D721Med (cell line): ENCODE measurements at places on chromosomes 2 and 18.

DNA sequence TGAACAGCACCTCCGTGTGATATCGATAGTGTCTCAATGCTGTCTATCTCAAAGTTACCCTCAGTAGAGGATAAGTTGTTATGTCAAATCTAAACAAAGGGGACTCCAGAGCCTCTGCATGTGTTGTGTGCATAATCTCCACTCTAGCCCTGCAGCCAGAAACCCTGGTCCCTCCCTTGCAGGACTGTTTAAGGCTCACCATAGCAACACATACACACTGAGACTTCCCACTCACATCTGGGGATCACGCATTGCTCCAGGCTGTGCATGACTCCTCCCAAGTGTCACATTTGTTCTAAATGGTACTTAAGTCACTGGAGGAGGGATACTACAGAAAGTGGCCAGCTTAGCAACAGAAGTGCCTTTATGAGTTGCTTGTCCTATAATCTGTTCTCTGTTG, 258.6 kb upstream of the CRIM1 start:
- no peak for DNase-seq

- DNase-seq, result no peak
Measured at GRCh38 chr18:24913507-24914170, 438.3 kb downstream of the ZNF521 start.

DNA sequence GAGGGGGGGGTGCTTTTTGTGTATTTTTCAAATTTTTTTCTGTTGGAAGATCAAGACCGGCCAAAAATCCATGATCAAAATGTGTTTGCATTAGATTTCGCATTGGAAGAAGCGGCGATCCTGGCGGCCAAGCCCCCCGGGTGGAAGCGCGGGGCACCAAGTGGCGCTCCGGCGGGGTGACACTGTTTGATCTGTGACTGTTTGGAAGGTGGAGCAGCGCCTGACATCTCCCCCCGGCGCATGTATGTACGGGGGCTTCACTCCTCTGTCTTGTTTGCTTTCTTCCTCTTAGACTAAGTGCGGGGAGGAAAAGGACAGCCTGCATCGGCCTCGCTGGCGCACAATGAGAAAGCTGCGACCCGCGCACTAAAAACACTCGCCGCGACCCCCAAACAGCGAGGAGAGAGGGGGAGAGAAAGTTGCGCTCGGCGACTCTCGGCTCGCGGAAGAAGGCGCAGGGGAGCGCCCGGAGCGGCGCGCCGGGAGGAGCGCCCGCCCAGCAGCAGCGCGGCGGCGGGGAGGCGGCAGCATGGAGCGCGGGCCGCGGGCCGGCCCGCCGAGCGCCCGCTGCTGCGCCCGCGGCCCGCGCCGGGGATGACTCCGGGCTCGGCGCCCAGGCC, 515 bp downstream of the TSHZ1 start:
- DNase-seq, result no peak

GRCh38 chr2:20707601-20708000, 40.7 kb downstream of the GDF7 start:
- no peak for DNase-seq

DNA sequence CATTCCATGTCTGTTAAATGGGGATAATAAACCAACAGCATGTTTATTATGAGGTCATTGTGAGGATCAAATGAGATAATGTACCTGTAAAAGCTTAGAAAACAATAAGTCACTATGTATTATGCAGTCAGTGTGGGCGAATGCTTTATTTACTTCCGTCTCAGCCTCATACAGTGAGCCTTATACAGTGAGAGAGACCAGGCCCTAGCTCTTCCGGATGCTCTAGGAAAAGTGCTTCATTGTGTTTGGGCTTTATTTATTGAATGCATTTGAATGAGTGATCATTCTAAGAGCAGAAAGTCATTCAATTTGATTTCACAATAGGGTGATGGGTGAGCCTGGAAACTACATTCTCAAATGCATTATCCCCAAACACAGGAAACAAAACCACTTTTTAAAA, 603.9 kb upstream of the FANCL start:
- DNase-seq, result no peak

- no peak for DNase-seq
Measured at GRCh38 chr18:75323821-75324585, 103.5 kb downstream of the SMIM21 start.

DNA sequence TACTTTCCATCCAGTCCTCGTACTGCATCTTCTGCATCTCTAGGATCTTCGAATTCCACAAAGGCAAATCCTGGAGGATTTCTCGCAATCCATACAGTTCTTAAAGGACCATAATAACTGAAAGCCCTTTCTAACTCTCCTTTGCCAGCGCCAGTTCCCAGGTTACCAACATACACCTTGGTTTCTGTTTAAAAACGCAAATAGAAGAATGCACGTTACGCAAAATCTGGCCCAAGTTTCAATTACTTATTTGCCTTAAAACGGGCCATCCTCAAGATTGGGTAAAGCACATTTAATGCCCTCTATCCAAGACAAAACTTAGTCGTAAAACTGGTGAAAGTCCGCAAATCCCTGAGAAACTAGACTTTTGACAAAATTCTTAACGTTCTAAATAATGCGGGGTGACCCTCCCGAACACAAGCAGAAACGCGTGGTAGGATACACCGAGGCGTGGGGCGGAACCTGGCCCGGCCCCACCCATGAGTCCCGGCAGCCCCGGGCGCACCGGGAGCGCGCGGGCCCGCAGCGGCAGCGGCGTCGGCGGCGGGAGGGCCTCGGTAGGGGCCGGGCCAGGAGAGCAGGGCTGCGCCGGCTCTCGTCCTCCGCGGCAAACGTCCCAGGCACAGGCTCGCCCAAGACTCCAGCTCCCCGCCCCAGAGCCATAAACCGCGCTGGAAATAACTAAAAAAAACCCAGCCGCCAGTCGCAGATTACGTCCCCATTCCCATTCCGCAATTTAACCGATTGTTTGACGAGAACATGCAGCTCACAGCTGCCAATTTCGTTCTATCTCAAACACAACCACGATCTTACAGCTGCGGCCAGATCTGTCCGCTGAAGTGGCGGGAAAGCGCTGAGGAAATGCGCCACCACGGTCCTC, 910 bp downstream of the SRSF7 start:
- DNase-seq, result no peak

DNA sequence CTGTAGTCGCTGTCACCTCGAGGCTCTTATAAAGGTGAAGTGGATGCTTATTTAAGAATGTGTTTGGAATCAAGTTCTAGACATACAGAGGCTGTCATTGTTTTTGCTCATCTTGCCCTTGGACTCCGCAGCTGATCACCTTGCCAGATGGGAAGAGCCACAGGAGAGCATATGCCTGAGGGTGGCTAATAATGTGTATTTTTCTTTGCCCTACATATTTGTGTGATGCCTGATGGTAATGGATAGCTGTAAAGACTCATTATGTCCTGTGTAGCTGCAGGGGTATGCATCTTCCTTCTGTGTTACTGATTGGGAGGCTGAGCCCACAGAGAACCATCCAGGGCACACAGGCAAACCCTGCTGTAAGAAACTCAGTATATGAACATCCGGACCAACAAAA, 61.7 kb downstream of the PRKCE start:
- no peak for DNase-seq

DNA sequence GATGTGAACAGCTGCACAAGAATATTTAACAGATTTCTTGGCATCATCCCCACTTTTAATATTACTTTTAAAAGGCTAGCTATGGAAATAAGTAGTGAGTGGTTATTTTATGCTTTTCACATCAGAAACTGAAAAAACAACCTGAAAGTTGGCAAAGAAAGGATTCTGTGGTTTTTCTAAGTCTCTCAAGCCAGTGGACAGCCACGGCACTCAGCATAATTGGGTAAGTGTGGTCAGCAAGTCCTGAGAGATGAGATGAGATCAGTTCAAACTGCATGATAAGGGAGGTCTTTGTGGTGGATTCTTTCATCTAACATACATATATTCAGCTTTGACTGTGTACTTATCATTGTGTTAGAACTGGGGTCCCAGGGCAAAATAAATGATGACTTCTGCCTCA, 105.2 kb downstream of the LYPD6B start:
- DNase-seq, result no peak

- no peak for DNase-seq
Measured at GRCh38 chr2:77155511-77155910, 366.7 kb downstream of the LRRTM4 start.

GRCh38 chr18:78595924-78596573, 383.6 kb upstream of the SALL3 start:
- DNase-seq, result no peak

DNA sequence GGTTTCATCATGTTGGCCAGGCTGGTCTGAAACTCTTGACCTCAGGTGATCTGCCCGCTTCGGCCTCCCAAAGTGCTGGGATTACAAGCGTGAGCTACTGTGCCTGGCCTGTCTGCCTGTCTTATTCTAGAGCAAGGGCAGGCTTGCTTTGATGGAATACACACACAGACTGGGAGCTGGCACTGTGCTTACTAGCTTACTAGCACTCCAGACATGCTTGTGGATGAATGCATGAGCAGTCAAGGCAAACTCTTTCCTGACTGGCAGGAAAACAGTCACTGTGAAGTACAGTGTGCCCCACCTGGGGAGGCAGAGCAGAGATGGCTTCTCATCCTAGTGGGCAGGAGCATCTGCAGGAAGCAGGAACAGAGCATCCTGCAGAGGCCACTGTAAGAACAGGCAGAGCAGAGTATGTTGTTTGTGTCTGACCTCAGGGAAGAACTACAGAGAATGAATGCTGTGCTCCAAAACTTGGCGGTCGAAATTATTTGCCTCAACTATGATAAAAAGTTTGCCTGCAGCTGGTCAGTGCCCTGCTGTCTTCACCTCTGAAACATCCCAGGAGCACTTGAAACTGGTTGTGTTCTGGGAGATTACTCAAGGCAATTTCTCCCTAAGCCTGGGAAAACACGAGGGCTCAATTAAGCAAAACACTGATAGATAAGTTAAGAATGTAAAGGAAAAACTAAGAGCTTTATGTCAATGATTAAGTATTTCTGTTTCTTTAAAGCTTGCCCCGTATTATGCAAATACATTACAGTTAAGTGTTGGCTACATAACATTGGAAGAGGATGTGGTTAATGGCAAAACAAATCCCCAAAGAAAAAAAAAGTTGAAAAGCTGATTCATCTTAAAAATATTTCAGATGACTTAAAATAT, 102.4 kb downstream of the VAPA start:
- DNase-seq, result no peak

DNA sequence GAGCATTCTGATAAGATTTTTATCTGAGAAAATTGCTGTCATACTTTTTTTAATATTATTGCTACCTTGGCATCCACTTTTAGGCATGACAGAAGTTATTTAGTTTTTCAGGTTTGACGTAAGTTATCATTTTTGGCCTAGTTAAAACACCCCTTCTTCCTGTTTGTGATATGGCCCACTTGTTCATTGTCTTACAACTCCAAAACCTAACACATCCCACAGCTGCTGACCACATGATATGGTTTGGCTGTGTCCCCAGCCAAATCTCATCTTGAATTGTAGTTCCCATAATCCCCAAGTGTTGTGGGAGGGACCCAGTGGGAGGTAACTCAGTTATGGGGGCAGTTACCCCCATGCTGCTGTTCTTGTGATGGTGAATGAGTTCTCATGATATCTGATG, 388.1 kb downstream of the SLC4A3 start:
- no peak for DNase-seq

DNA sequence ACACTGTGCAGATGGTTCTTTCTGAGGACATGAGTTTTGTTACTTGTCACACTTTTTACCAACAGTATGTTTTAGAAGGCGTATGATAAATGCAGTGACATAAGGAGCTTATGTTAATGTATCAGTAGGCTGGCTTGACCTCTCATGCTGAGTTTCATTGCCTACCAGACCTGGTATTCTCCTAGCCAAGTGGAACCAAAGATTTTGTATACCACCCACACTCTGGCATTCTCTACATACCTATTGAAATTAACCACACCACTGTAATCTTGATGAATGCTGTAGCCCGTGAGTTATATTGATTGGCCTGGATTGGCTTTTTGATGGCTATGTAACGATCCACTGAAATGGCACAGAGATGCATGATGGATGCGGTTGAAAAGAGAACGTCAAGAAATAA, 11.4 kb downstream of the HTR2B start:
- no peak for DNase-seq

DNA sequence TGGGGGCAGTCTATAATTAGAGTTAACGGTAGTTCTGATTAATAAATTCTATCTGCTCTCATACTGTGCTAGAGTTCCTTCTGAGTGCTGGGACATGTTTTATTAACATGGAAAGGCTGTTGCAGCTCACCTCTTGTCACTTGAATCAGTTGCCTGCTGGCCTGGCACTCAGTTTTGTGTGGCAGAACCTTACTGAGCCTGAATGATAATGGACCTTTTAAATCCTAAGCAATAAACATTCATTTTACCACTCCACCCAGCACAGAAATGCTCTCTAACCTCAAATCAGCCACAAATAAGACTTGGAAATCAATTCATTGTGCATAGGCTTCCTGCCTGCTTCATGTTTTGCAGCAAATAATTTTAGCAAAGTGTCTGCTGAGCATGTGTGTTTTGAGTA, 115.0 kb upstream of the RBMS1 start:
- DNase-seq, result no peak

- no peak for DNase-seq
Measured at GRCh38 chr2:174717916-174718315, 46.4 kb downstream of the CHRNA1 start.

- DNase-seq, result no peak
Measured at GRCh38 chr18:62455222-62455621, 67.6 kb upstream of the ZCCHC2 start.

GRCh38 chr2:235854276-235854675, 313.9 kb downstream of the GBX2 start:
- DNase-seq, result no peak
